Tongue (tissue), 3 donors: ENCODE measurements at places on chromosomes 16 and 17. TPM values are rescaled to one million over a fixed set of nuclear protein-coding genes. Genes with fewer than 3 reads are reported as not detected.

Gene C17orf50
- total RNA-seq, result not detected

Gene EPX
- not detected for total RNA-seq

Gene CCL3
- total RNA-seq, result 2.8 TPM

DNA sequence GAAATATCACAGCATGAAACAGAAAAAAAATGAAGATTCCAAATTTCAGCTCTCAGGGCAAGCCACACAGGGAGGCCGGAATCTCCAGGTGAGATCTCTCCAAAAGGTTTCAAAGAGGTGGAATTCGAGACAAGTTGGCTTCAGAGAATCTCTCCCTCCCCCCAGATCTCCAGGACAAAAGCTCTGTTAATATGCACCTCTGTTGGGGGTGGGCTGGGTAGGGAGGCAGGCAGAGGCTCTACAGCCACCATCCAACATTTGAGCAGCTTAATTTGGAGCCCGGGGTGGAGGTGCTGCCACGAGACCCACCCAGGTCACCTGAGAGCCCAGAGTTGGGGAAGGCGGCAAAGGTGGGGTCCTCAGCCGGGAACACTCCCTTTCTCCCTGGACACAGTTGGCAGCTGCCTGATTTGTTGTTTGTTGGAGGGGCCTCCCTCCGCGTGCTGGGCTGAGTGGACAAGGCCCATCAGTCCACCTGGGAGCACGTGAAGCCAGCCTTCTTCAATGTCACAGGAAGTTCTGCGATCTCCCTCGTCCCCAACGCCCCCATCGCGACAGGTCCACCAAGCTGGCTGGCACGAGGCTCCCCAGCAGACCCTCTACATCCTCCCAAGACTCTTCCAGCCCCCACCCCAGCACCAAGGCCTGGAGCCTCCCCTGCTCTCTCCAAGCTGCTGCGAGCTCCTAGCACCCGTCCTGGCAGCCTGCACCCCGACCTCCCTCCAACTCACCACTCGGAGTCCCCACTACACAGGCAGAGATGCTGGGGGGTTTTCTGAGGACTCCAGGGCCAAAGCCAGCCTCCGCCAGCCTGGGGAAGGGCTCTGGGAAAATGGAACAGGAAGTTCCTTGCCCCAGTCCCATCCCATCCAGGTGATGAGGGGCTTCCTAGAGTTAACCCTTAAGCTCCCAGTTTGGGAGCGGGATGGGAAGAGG is at the start of gene ZSCAN10:
Gene ZSCAN10, minus strand, starts transcription at position 836 of the 936 bp plus-strand sequence. CDS start 6,357 bp downstream, outside the sequence.
- DNase-seq, result no peak

GRCh38 chr17:43405861-43406260 is 7.1 kb downstream of the ARL4D start:
- no peak for DNase-seq
